ENCODE measurements at places on chromosomes 2 and 18.

GRCh38 chr2:44774826-44775492, 166.5 kb upstream of the SIX3 start:
- peak; percentile 32 for DNase-seq

GRCh38 chr2:203951366-203951902, 14.9 kb downstream of the ICOS start:
- no peak for DNase-seq

GRCh38 chr2:238098901-238099713, 1.0 kb upstream of the ESPNL start:
- no peak for DNase-seq

GRCh38 chr2:238512247-238512867, 85.6 kb downstream of the ASB1 start:
- no peak for DNase-seq

DNA sequence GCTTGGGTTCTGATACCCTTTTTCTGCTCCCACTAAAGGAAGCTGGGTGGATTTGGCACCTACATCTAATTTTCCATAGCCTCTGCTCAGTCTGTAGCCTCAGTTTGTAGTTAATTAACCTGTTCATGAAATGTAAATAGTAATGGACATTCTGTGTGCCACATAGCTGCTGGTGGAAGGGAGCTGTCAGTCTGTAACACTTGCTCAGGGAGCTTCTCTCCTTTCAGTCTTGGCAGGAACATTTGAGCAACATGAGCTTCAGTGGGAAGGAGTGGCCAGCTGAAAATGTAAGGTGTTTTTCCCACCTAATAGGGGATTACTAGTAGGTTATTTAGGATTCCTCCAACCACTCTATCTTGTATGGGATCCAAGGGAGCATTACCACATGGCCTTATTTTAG, 203.4 kb downstream of the ASXL3 start:
- no peak for DNase-seq

- DNase-seq = no peak
Observed at GRCh38 chr2:191432121-191432520, 186.9 kb downstream of the MYO1B start.

DNA sequence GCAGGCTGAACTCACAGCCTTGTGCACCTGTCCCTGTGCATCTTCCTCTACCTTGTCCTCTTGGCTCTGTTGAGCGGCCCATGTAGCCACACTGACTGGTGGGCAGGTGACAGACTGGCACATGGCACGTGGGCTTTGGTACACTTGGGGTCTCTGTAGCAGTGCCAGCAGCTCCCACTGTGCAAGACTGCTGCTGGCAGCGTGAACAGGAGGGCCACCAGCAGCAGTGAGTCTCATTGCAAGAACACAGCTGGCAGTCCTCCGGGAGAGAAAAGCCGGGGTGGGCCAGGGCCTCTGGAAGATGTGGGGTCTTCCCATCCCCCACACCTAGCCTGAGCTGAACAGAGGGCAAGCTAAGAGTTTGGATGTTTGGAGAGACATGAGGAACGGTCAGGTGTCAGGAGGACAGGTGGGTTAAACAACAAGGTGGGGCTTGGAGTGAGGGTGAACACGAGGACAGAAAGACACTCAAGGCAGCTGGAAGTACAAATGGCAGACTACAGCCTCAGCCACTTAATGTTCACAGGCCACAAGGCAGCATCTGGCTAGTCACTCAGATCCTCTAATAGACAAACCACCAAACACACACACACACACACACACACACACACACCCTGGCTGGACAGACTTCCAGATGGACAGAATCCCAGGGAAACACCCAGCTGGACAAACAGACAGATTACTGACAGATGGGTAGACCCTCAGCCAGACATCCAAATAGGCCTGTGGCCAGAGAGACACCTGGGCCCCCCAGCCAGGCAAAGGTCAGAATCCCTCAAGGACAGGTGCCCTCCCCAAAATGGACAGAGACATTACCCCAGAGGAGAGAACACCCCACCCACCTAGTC, 2.3 kb upstream of the PTPN18 start:
- peak; percentile 34 for DNase-seq

GRCh38 chr18:13712400-13713131, 13.8 kb downstream of the FAM210A start:
- no peak for DNase-seq

- peak; percentile 40 for DNase-seq
Observed at GRCh38 chr2:2328848-2329247, 2.2 kb downstream of the MYT1L start.

DNA sequence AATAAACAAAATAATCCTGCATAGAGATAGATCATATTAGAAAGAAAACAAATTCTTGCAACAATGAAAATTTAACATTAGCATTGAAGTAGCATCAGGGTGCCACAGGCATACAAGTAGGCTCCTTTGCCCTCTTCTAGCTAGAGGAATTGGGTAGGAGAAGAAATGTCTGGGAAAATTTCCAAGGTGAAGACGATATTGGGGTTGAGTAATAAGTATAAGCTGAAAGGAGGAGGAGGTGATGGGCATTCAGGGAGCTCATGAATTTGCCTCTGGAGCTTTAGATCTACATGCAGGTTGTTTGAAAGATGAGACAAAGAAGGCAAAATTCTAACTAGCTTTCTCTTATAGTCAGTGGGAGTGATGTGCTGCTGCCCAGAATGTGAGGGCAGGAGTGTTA, 504.9 kb downstream of the CCDC85A start:
- DNase-seq = no peak

GRCh38 chr2:169018390-169018789, 12.7 kb downstream of the ABCB11 start:
- DNase-seq = no peak

- peak; percentile 96 for DNase-seq
Observed at GRCh38 chr2:27890146-27890923, at the start of the genes BABAM2 and RBKS. Gene BABAM2, plus strand, starts transcription at chr2:27890729. Its CDS starts 3,828 bp downstream, at chr2:27894557. Gene RBKS, minus strand, starts transcription at chr2:27890387. Its CDS starts 42 bp downstream, at chr2:27890345.

GRCh38 chr2:220662431-220662830, 909.7 kb downstream of the EPHA4 start:
- no peak for DNase-seq

- no peak for DNase-seq
Observed at GRCh38 chr2:155502766-155503165, 804.3 kb downstream of the KCNJ3 start.

GRCh38 chr2:174957050-174957449, 48.1 kb downstream of the CHN1 start:
- no peak for DNase-seq

DNA sequence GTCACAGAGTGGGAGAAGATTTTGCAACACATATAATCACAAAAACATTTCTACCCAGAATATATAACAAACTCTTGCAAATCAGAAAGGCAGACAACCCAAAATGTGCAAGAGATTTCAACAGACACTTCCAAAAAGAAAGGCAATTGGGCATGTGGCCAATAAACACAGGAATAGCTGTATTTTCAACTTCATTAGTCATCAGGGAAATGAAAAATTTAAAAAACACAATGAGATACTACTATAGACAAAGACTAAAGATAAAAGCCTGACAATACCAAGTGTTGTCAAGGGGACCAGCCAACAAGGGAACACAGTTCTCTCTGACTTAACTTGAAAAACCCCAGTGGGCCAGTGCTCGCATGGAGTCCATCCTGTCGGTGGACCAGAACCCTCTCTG, 40.5 kb downstream of the MTHFD2 start:
- DNase-seq = no peak

DNA sequence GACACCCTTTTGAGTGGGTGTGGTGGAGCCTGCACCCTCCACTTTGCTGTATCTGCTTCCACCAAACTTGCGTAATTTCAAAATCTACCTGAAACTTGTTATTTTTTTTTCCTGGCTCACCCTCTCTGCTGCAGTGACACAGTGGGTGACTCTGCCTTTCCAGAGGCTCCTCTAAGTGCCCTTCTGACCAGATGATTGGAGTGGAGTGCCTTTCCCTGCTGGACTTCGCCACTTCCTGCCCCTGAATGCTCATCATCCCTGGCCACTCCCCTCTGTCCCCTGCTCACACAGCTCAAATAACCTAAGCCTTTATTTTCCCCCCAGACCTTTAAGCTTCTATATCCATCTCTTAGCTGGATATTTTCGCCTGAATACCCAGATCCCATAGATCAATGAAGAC, 777.5 kb upstream of the ID2 start:
- DNase-seq = no peak

DNA sequence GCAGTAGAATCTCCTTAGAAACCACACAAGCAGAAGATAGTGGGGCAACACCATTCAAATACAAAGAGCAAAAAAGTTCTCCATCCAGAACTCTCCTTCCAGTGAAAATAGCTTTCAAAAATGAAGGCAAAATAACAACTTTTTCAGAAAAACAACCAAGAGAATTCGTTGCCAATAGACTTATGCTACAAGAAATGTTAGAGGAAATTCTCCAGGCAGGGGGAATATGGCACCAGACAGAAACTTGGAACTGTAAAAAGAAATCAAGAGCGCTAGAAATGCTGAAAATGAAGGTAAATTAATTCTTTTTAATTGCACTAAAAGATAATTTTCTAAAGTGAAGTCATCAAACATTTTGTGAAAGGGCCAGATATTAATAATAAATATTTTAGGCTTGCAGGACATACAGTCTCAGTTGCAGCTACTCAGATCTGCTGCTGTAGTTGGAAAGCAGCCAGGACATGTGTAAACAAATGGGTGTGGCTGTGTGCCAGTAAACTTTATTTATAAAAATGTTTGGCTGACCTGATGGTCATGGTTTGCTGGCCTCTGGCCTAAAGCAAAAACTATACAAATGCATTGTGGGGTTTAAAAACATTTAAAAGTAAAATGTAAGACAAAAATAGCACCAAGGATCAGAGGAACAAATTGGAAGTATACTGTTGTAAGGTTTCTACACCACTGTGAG, 73.7 kb upstream of the TGFA start:
- DNase-seq = no peak

GRCh38 chr2:175883586-175884194, 118.4 kb downstream of the LNPK start:
- DNase-seq = no peak

DNA sequence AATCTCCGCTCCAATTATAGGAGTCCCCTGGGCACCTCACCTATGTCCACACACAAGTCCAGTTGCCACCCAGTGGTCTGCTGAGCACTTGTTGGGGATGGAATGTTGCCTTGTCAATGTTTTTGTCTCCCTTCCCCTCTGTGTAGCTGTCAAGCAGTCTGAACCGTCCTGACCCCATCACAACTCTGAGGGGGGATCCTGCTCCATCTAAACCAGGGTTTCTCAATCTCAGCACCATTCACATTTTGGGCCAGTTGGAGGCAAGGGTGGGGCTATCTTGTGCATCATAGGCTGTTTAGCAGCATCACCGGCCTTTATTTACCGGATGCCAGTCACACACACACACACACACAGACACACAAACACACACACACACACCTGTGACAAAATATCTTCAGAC, 53.0 kb downstream of the CYP26B1 start:
- DNase-seq = no peak

- DNase-seq = no peak
Observed at GRCh38 chr2:25692737-25693445, 19.5 kb upstream of the DTNB start.

GRCh38 chr2:166625670-166626069, 131.6 kb upstream of the SCN7A start:
- no peak for DNase-seq

DNA sequence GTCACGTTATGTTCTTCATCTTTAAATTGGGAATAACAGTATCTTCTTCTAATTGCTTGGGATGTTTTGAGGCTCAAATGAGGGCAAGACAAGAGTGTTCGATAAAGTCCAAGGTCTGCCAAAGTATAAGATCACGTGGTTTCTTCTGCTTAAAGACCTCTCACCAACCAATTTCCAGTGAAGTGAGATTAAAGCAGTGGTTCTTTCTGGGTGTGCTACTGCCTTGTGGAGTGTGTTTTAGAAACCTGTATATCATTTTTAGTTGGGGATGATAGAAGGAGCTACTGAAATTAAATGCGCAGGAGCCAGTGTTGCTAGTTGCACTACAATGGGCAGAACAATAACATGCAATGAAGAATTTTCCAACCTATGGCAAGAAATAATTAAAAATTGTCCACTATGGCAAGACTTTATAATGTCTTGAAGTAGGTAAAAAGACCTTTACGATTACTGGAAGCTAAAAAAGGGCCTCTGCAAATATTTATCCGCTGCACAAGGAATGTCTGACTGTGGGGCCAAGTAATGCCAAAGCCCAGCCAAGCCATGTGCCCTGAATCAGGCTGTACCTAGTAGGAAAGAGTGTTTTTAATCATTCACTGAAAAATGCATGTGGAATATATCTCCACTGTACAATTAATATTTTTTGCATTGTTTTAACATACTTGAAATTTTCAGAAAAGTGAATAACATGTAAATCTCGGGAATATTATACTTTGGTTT, 244.5 kb upstream of the REG3G start:
- no peak for DNase-seq

- DNase-seq = no peak
Observed at GRCh38 chr2:217466104-217466503, 536.7 kb downstream of the TNS1 start.

DNA sequence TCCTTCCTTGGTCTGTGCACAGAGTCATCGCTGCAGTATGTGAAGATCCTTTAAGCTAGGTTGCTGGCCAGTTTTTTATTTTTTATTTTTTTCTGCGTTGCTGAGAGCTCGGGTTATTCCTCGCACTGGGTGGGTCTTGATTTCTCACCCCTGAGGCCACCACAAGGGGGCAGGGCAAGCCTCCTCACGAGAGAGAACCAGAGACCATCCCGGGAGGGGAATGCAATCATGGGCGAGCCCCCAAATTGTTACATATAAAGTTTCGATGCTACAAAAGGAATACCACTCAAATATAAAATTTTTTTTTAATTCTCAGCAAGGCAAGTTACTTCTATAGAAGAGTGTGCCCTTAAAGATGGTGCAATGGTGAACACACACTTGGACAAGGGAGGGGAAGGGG, 24.9 kb downstream of the HTR2B start:
- no peak for DNase-seq

GRCh38 chr18:26813043-26813442, 52.5 kb downstream of the AQP4 start:
- DNase-seq = no peak

DNA sequence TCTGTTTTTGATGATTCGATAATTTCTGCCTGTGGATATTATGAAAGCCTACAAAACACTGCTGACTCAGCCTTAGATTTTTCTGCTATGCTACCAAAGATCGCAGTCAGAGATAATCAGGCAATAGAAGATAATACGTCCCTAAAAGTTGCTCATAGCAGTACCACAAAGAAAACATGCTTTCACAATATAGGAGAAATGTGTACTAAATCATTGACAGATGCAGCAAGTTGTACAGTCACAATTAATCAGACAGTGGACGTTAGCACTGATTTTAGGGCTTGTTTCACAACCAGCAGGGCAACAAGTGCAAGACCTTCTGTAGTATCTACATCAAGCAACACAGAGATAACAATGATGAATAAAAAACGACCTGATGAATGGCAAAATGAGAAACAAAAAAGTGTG, 19.5 kb downstream of the RBM44 start:
- DNase-seq = no peak

DNA sequence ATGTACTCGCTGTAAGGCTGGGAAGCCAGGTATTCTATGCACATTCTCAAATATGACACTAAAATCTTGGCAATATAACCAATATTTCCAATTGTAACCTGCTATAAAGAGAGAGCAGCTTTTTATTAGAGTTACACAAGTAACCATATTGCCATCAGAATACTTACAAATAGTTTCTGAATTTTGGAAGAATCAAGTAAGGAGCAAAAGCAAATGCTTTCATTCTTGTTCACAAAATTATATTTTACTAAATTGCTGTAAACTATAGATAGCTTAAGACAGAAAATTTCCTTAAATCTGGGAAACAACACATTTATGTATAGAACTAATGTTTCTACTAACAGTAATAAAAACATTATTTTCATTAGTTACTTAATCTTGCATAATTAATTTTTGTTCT, 77.2 kb downstream of the EFEMP1 start:
- no peak for DNase-seq

Data from retina (tissue), 1 donor.